ENCODE measurements at places on chromosomes 6 and 20.
A peak's percentile ranks its signal among the peaks of the same experiment; 100 is the strongest.

DNA sequence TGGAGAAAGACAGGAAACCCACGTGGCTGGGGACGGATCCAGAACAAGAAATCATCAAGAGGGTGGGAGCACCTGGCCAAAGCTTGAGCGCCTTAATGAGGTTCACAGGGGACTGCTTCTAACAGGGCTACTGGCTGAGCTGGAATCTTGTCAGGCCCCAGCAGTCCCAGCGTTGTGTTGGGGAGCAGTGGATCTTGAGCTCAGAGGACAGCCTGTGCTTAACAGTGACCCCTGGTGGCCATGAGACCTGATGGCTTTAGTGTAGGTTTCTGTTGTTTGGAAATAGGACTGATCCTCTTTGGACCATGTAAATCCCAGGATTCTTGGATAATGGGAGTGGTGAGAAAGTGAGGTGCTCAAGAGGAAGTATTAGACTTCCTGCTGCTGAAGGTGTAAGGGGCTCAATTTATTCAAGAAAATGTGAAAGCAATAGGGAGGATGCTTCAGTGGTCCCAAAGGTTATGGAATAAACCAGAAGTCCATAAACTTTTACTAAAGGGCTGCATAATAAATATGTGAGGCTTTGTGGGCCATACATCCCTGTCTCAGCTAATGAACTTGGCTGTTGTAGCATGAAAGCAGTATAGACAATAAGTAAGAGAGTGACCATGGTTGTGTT, 216.2 kb downstream of the NFATC2 start:
- DNase-seq: no peak

DNA sequence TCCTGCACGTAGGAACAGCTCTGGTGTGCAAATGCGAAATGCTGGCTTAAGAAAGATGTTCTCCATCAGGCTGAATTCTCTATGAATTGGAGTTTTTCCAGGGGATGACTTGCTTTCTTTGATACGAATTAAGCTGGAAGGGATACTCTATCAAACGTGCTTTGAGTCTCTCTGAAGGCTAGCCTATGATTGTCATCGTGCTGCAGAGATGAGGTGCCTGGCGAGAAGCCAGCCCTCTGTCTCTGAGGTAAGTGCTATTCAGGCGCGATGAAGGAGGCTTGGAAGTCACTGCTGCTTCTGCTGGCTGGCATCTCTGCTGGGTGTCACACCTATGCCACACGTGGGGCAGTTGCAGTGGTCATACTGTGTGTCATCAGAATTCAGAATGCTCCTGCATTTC, 223.7 kb downstream of the TAF4 start:
- DNase-seq: no peak

DNA sequence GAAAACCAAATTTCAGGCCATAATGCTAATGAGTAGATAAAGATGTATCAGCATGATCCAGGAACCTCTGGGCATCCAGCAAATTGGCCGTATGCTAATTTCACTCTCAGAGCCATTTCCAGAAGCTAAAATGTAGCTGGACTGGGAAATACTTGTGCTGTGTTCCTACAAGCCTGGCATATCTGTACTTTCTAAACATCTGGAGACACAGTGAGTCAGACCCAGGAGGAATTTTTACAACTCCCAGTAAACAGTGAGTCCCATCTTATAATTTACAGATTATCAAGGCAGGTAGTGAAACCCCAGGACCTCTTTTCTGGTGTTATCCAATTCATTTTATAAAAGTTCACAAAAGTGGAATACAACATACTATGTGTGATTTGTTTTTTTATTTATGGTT, 683.0 kb upstream of the ADGRB3 start:
- no peak for DNase-seq

- DNase-seq: no peak
Observed at GRCh38 chr6:43476746-43477145, 624 bp upstream of the TJAP1 start.

GRCh38 chr6:105825210-105825609, 260.9 kb upstream of the PRDM1 start:
- DNase-seq: no peak

GRCh38 chr20:56391037-56391436, 978 bp downstream of the AURKA start:
- no peak for DNase-seq

- no peak for DNase-seq
Observed at GRCh38 chr6:30897882-30898281, 10.1 kb upstream of the GTF2H4 start.

- DNase-seq: no peak
Observed at GRCh38 chr6:63299667-63300066, 20.1 kb downstream of the LGSN start.

GRCh38 chr6:72522735-72523141, 99.1 kb upstream of the KCNQ5 start:
- peak; percentile 43 for DNase-seq

DNA sequence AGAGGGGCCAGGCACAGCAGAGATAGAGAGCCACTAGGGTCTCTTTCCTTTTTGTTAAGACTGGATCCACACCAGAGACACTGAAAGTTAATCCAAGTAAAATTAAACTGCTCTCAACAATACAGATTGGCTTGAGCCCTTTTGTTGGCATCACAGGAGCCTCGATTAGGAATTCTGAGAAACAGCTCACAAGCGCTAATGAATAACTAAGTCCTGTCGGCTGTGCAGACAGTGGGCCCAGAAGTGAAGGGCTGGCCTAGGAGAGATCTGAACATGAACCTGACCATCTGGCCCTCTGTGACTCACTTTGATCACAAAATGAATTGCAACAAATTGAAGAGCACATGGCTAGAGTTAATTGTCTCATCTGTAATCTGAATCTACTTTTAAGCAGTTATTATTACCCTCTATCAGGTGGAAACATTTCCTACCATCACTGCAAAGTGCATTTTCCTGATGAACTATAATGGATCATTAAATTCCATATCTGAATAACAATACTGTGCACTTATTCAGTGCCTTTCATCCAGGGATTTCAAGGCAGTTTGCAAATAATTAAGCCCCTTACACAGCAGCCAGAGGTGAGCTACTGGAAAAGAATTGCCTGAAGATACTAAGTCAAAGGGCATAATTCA, 3.2 kb downstream of the BACH2 start:
- no peak for DNase-seq

DNA sequence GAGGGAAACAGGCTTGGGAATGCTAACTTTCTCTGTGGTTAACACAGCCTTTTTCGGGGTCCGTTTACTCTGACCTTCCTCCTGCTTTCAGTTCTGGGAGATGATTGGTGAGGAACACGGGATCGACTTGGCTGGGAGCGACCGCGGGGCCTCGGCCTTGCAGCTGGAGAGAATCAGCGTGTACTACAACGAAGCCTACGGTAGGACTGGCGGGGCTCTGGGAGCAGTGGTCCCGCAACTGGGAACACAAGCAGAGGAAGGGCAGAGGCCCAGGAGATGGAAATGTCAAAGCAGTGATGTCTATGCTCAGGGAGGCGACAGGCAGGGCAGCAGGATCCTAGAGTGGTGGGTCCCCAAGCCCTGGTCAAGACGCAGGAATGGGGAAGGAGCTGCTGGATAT, 3.5 kb downstream of the TUBB1 start:
- no peak for DNase-seq

- no peak for DNase-seq
Observed at GRCh38 chr20:50993876-50994275, 29.0 kb downstream of the KCNG1 start.

GRCh38 chr20:3674447-3674846, 7.4 kb downstream of the ADAM33 start:
- no peak for DNase-seq

GRCh38 chr6:7241709-7242645, 71.0 kb downstream of the SSR1 start:
- DNase-seq: no peak

GRCh38 chr20:37903317-37904007, 535 bp downstream of the VSTM2L start:
- DNase-seq: no peak

DNA sequence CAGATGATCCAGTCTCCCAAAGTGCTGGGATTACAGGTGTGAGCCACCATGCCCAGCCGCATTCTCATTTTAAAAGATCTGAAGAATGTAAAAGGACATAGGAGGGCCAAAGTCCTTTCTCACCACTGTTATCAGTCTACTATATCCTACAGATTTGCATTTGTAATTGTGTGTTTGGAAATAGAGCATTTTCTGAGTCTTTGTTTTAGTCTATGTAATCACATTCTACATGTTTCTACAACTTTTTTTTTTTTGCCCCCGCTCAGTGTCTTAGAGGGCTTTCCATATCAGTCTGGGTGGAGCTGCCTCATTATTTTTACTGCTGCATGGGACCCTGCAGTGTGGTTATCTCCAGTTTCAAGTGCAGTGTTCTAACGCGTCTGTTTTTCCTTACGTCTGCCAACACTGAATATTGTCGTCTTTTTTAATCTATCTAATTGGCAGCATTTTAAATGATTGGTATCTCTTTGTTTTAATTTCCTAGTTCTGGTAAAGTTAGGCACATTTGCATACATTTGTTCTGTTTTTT, 7.8 kb downstream of the CUL9 start:
- DNase-seq: no peak

DNA sequence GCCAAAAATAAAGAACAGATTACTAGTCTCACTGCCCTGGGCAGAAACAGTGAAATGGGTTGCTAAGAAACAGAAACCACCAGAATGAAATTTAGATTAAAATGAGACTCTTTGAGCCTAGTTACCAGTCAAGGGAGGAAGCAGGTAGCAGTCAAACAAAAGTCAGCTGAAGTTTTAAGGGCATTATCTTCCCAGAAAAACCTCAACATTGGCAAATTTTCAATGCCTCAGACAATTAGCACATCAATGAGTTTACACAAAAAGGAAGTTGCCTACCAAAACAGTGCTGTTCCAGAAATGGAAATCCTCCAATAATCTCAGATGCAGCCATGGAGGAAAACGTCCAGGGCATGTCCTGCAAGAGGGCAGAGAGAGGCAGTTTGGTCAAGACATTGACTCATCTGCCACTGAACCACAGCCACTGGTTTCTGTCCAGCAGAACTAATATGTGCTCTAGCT, 399.7 kb upstream of the ADGRB3 start:
- no peak for DNase-seq

- DNase-seq: no peak
Observed at GRCh38 chr6:81625216-81625615, 127.3 kb downstream of the TENT5A start.

- DNase-seq: no peak
Observed at GRCh38 chr6:99364026-99364425, 14.6 kb upstream of the FAXC start.

- DNase-seq: no peak
Observed at GRCh38 chr6:134171517-134171916, 119.1 kb upstream of the SLC2A12 start.

GRCh38 chr6:161166677-161167076, 107.2 kb downstream of the AGPAT4 start:
- no peak for DNase-seq

DNA sequence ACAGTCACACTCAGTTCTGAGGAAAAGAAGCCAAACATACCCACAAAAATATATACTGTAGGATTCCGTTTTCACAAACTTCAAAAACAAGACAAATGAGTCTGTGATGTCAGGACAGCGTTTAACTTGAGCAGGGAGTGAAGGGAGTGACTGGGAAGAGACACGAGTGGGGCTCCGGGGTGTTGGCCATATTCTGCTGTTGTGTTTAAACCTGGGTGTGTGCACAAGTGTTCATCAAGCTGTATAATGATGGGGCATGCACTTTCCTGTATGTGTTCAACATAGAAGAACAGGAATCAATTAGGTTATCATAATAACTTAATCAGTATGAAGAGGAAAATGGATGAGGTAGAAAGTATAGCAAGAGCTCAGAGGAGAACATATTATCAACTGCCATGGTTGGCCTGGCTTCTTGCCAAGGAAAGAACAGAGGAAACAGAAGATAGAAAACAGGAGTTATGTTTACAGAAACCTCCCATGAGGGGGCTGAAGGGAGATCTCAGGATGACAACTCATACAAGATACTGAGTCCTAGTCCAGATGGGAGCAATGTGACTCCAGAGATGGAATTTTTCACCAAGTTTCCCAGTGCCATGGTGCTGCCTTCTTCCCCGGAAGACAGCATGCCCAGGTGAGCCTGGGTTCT, 15.1 kb upstream of the AFDN start:
- DNase-seq: peak; percentile 38

DNA sequence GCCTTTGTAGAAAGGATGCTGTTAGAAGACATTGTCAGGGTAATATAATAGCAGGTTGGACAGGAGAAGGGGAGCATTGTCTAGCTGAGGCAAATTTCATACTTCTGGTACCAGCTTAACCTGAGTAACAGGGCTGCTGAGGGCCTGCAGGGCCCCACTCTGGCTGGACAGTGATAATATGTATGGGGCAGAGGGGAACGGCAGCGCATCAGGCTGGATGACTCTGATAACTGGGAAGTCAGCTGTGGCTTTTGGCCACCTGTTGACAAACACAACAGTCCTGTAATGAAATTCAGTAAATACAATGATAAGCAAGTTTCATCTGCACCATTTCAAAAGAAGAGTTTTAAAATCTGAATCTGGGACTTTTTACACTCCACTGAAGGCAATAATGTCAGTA, 259.9 kb upstream of the CNR1 start:
- no peak for DNase-seq

DNA sequence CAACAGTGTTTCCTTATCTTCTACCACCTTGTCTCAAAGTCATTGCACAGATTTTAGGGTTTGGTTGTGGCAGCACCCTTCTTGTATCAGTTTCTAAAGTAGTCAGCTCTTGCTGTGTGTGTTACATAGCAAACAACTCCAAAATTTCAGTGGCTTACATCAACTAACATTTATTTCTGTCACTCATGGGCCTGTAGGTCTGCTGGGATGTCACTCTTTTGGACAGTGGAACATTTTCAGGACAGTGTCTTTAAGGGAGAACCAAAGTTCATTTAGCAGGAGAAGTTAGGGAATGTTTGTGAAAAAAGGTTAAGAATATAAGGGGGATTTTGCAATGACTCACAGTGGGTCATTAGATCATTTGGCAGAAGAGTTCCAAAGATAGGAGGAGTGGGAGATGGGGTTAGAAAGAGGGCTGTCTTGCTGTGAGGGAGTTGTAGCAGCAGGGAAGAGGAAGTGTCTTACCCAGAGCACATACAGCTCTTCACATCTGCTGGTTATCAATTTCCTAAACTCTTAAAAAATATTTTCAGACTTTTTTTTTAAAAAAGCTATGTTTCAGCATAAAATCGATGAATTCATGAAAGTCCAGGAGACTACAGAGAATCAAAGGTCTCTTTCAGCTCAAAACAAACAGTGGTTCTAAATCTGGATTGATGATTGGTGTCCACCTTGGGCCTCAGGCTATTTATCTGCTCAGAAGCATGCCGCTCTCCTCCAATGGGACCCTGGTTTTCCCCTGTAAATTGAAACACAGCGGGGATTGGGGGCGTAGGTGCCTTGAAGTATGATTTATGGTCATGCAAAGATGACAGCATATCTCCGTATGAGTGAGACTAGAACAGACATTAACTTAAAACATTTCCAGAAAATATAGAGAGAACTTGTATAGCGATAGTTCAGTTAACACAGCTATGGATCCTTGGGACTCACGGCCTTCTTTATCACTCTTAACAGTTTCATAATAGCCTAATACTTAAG, 117.3 kb downstream of the B3GAT2 start:
- no peak for DNase-seq

DNA sequence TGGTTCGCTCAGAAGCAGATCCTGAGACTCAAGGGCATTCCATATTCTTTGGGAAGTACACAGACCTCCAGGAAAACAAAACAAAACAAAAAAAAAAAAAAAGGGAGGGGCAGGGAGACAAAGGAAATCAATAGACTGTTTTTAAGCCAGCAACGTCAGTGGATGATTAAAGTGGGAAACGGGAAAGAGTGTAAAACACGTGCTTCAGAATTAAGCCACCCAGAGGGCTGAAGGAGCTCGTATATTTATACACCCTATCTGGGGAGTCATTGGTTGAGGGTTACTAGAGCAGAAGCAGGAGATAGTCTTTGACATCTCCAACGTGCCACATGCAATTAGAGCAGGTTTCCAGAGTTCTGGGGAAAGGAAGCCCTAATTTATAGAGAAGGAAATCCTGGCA, 26.2 kb downstream of the PDE7B start:
- DNase-seq: no peak

All from NCI-H1436 treated with DMSO at 0.1 percent for 48 hours (cell line).